ENCODE measurements at places on chromosomes 5 and 9. TPM values are rescaled to one million over a fixed set of nuclear protein-coding genes. Genes with fewer than 3 reads are reported as not detected.

The KCNV2 gene
- polyA plus RNA-seq = not detected

The ABHD17B gene
- polyA plus RNA-seq = 4.0 TPM

The CCDC69 gene
- polyA plus RNA-seq = 28.6 TPM

The C5orf52 gene
- polyA plus RNA-seq = not detected

The SLC25A2 gene
- polyA plus RNA-seq = not detected

The PCDHB13 gene
- polyA plus RNA-seq = 0.12 TPM

The CDKN2B gene
- polyA plus RNA-seq = 12.8 TPM

The INSL6 gene
- not detected for polyA plus RNA-seq

The GABRG2 gene
- 0.20 TPM for polyA plus RNA-seq

The KIF27 gene
- polyA plus RNA-seq = 0.50 TPM

The PCSK1 gene
- polyA plus RNA-seq = not detected

The CFAP157 gene
- 0.19 TPM for polyA plus RNA-seq

The PTBP3 gene
- 11.7 TPM for polyA plus RNA-seq

The TESK1 gene
- 28.4 TPM for polyA plus RNA-seq

The BAAT gene
- polyA plus RNA-seq = not detected

The SPINK7 gene
- polyA plus RNA-seq = 4.9 TPM

The FCN1 gene
- polyA plus RNA-seq = 1.2 TPM

Data from stomach (tissue), 19 donors.